ENCODE measurements at places on chromosomes 4 and X. TPM values are rescaled to one million over a fixed set of nuclear protein-coding genes. Genes with fewer than 3 reads are reported as not detected.

GRID2 gene
- not detected for total RNA-seq

RTL9 gene
- 0.13 TPM for total RNA-seq

DCHS2 gene
- total RNA-seq = not detected

SATL1 gene
- not detected for total RNA-seq

LGI2 gene
- 0.20 TPM for total RNA-seq

TRIM75 gene
- not detected for total RNA-seq

HMX1 gene
- 0.13 TPM for total RNA-seq

NOCT gene
- total RNA-seq = 8.5 TPM

RBMX gene
- total RNA-seq = 220 TPM

BTK gene
- total RNA-seq = 0.18 TPM
